Activated CD8-positive, alpha-beta memory T cell treated with anti-CD3 and anti-CD28 coated beads, Interleukin-2, amount 10 ng/mL, durations not matched to agents 7 days and 5 days (primary cell): ENCODE measurements at places on chromosomes 16 and 17. TPM values are rescaled to one million over a fixed set of nuclear protein-coding genes. Genes with fewer than 3 reads are reported as not detected.
A peak's percentile ranks its signal among the peaks of the same experiment; 100 is the strongest.

The EMP2 gene
- not detected for total RNA-seq

The RPUSD1 gene
- total RNA-seq, result 27.8 TPM

The TRIM37 gene
- 29.3 TPM for total RNA-seq

The KCTD19 gene
- total RNA-seq, result 1.1 TPM

The COPRS gene
- total RNA-seq, result 34.1 TPM

The ABCA10 gene
- 0.33 TPM for total RNA-seq

DNA sequence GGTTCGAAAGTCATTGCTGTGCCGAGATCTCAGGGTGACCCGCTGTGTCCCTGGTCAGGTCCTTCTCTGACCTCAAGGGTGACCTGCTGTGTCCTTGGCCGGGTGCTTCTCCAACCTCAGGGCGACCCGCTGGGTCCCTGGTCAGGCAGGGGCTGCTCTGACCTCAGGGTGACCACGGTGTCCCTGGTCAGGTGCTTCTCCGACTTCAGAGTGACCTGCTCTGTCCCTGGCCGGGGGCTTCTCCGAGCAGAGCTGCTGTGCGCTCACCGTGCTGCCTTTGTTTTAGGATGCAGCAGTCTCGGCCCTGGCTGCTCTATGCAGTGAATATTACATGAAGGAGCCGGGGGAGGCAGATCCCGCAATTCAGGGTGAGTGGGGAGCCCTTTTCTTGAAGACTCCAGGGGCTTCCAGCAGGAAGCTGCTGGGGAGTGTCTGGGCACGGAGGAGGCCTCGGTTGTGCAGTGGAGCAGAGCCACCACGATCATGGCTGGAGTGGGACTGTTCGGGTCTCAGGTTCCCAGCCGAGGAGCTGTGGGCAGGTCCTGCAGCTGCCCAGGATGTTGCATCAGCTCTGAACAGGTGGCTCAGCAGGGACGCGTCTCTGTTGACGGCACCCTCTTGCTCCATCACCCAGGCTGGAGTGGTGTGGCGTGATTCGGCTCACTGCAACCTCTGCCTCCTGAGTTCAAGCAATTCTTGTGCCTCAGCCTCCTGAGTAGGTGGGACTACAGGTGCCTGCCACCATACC, 83.7 kb upstream of the ZNF750 start:
- H3K4me1 ChIP-seq, result no peaks in the 10 kb centered on the region
- H3K4me3 ChIP-seq, result no peak overlapping the region
- DNase-seq, result no peak
- H3K27ac ChIP-seq, result no peak overlapping the region

DNA sequence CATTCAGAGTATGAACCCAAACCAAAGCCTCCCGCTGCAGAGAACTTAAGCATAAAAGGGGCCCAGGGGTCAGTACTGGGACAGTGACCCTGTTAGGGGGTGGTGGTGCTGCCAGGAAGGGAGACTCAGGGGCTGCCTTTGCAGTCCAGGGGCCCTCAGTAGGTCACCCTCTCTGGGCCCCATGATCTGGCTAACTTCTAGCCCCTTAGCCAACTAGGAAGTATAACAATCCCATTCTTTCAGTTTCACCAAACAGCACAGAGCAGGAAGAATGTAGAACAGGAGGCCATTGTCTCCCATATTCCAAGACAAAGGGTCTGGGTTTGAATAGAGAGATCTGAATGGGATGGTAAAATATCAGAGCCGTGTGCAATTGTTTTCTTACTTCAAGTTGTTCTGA, 378.6 kb upstream of the C16orf82 start:
- no peak overlapping the region for H3K27ac ChIP-seq
- H3K36me3 ChIP-seq, result no peaks in the 10 kb centered on the region
- no peaks in the 10 kb centered on the region for H3K4me1 ChIP-seq
- H3K27me3 ChIP-seq, result no peaks in the 10 kb centered on the region
- DNase-seq, result no peak

- no peaks in the 10 kb centered on the region for H3K27me3 ChIP-seq
- no peak overlapping the region for H3K27ac ChIP-seq
- peaks cover 2% of the 10 kb centered on the region for H3K4me1 ChIP-seq
These were observed 101.7 kb upstream of the GPR139 start for GRCh38 chr16:20175358-20175757.

DNA sequence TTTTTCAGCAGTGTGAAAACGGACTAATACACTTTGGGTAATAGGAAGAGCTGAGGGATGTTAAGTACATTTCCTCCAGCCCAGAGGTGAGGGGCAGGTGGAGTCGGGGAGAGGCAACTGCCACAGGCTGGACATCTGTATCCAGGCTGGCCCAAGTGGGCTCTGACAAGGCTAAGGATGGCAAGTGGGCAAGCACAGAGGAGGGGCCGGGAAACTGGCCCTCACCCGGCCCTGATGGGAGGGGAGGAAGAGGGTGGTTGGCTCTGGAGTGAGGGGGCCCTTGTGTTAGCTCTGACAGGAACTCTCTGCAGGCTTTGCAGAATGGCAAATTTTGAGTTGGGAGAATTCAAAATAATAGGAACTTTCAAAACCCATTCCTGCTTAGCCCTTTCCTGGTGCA, 251.0 kb upstream of the TNRC6C start:
- peaks cover 15% of the 10 kb centered on the region for H3K27me3 ChIP-seq
- no peaks in the 10 kb centered on the region for H3K4me1 ChIP-seq
- H3K36me3 ChIP-seq, result no peaks in the 10 kb centered on the region
- no peak overlapping the region for H3K4me3 ChIP-seq

DNA sequence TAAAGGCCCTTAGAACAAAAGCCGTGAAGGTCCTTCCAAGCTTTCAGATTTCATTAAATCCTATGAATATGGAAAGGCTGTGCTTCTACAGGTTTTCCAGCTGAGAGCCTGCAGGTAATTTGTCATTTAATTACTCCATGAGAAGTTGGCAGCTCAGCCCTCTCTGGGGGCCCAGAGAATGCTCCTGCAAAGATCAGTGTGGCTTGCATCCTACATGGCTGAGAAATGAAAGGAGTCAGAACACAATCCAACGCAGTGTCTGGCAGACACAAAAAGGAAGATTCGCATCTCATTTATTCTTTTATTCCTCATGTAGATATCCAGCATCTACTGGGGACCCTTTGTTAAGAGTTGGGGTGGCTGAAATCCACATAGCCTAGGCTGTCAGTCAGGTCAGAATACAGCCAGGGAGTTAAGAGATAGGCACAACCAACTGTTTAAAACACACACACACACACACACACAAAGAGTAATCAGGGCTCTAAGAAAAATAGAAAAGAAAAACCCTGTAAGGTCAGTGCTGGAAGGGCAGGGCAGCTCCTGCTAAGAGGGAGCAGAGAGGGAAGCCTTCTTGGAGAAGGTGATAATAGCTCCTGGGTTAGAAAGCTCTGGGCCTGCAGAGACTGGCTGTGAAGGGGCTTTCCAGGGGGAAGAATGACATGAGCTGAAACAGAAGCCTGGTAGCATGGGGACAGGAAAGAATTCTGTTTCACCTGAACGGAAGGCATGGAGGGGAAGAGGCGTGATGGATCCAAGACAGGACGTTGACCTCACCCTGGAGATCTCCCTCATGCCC, 46.9 kb upstream of the WSCD1 start:
- no peaks in the 10 kb centered on the region for H3K36me3 ChIP-seq
- DNase-seq, result no peak
- H3K27me3 ChIP-seq, result peaks cover 2% of the 10 kb centered on the region
- H3K27ac ChIP-seq, result no peak overlapping the region
- H3K4me1 ChIP-seq, result no peaks in the 10 kb centered on the region

DNA sequence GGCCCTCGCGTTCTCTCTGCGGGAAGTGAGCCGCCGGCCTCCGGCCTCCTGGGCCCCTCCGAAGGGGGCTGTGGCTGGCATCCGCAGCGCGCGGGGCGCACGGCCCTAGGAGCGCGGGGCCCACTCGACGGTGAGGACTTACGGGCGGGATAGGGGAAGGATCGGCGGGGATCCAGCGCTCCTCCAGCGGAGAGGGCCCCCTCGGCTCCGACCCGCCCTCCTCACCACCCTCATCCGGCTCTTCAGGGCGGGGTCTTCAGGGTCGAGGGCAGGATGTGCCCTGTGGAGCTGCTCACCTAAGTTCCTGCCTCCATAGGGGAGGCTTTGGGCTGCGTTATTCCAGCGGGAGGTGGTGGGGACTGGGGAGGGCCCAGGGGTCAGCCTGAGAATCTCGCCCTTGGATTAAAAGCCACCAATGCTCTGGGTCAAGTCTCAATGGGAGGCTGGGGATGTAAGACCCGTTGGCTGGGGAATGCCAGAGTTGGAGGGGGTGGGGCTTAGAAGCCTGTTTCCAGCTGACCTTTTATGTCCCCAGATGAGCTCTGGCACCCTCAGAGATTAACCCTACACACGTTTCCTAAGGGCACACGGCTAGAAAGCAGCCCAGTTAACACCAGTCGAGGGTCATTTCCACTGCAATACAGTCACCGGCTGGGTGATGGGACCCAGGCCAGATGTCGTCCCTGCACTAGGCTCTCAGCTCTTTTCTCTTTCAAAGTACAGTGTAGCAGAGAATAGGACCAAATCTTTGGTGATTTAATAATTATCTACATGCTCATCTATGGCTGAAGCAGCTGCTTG, 13.4 kb downstream of the TBX2 start:
- peaks cover 15% of the 10 kb centered on the region for H3K4me1 ChIP-seq
- H3K36me3 ChIP-seq, result peaks cover 2% of the 10 kb centered on the region
- peaks cover 34% of the 10 kb centered on the region for H3K27me3 ChIP-seq
- peak overlapping the region; percentile 40 for H3K4me3 ChIP-seq

- H3K27ac ChIP-seq, result peak overlapping the region; percentile 29
- H3K27me3 ChIP-seq, result no peaks in the 10 kb centered on the region
- DNase-seq, result no peak
These were observed 1.6 kb upstream of the ATP6V0C start for GRCh38 chr16:2511996-2512734.

- no peak overlapping the region for H3K27ac ChIP-seq
- no peaks in the 10 kb centered on the region for H3K27me3 ChIP-seq
- H3K36me3 ChIP-seq, result no peaks in the 10 kb centered on the region
- no peak overlapping the region for H3K4me3 ChIP-seq
These were observed 97.7 kb downstream of the RPGRIP1L start for GRCh38 chr16:53605831-53606400.

GRCh38 chr16:86540894-86541293, 14.1 kb downstream of the MTHFSD start:
- peaks cover 9% of the 10 kb centered on the region for H3K36me3 ChIP-seq
- H3K4me1 ChIP-seq, result no peaks in the 10 kb centered on the region
- DNase-seq, result no peak

DNA sequence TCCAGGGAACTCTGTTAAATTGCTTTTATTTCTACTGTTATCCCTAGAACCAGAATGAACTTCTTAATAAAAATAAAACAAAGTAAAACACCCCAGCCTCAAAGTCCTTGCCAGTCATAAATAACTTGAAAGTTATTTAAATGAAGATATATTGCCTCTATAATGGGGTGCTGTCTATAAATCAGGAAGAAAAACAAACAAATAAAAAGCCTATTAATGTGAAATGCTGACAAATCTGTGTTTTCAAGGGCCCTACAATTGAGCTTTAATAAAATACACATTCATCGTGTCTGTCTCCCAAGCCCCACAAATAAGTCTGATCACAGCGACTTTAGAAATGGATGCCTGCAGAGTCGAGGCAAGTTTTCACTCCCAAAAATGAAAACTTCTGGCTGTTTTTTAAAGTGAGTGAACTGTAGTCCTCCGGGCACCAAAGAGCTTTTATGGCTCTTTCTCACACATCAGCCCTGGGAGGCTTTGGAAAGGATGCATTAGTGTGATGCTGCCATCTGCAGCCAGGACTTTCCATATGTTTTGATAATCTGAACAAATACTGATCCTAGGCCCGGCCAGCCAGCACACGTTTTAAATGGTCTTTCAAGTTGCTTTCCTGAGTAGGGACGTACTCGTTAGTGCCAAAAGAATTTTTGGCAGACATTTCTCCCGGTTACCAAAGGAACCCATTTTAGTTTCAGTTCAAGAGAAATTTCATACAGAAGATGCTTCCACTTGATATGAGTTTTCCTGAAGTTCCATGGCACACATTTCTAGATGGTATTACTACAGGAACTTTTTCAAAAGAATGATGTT, 16.3 kb downstream of the NACA2 start:
- H3K27ac ChIP-seq, result no peak overlapping the region
- H3K4me1 ChIP-seq, result no peaks in the 10 kb centered on the region
- no peak for DNase-seq

DNA sequence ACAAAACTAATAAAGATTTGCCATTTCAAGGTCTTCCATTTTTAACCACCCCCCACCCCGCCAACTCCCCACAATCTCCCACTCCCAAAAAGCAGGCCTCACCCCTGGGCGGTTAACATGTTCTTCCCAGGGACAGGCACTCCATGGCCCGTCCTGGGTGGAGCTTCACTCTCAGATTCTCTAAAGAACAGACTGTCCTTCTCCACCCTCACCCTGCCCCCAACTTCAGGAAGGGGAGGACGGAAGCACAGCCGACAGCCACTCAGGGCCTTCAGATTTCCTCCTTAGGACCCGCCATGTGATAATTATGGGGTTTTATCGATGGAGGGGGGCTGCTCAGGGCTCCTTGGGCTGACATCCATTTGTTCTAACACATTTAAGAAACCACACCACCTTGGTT, 61.9 kb downstream of the ZFHX3 start:
- H3K4me1 ChIP-seq, result no peaks in the 10 kb centered on the region
- H3K27ac ChIP-seq, result no peak overlapping the region
- no peaks in the 10 kb centered on the region for H3K27me3 ChIP-seq
